ENCODE measurements at places on chromosomes 2 and 18.

- DNase-seq: no peak
These were observed 8.6 kb downstream of the SDC1 start for GRCh38 chr2:20216130-20217025.

GRCh38 chr2:168734199-168734760 lies 68.2 kb upstream of the NOSTRIN start:
- DNase-seq: no peak

DNA sequence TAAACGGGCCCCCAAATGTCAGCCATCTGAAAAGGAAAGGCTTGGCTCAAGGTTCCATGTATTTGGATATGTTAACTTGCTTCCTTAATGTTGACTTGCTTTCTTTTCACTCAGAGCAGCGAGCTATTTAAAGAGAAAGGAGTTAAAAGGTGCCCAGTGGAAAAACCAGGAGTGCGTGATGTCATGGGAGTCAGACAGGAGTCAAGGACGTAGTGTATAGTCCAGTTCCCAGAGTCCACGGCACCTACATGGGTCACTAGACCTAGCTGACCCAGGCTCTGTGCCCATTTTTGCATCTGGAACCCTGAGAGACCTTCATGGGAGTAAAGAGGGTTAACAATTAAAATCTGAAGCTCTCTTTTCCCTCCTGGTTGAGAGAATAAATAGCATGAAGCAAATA lies 19.8 kb downstream of the SLC3A1 start:
- DNase-seq: no peak

DNA sequence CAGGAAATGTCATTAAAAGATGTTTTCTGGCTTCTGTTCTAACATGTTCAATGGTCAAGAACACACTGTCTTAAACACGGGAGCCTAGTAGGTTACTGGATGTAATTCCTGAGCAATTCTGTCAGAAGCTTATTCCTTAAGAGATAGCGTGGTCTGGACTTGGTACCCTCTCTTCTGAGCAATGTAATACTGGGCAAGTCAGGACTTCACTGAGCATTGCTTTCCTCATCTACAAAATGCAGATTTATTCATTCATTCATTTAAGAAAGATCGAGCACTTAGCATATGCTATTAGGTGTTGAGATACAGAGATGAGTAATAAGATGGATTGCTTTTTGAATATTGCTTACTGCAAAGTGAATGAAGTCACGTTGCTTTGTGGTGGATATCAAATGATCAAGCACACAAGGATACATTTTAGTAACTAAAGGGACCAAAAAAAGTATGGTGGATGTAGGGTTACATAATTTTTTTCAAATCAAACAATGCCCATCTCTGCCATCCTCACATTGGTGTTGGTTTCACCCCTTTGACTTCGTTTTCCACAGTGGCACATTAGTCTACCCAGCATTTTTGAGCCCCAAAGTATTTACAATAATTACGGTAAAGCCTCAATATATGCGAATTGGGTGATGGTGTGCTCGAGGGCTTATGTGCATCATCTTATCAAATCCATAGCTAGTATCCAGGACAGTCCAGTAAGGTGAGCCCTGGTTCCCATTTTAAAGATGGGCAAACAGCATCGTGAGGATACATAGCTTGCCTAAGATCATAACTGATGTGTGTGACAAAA lies 65.3 kb downstream of the ZC3H6 start:
- DNase-seq: no peak

GRCh38 chr2:167501618-167502017 lies 613.3 kb downstream of the XIRP2 start:
- no peak for DNase-seq

GRCh38 chr18:24695168-24695567 lies 234.7 kb downstream of the HRH4 start:
- no peak for DNase-seq

DNA sequence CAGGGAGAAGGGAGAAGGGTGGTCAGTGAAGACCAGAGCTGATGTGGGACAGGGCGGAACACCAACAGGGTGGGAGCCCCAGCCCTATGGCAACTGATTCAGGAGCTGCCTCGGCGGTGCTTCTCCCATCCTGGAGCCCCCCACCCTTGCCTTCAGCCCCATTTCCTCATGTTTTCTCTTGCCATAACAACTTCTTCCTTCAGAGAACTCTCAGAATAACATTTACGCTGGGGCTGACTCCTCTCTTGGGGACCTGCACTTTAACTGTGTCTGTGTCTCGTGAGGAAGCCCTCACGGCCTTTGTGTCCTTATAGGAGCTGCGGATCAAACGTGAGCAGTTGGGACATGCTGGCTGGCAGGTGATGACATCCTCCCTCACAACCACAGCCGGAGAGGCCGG lies 116.4 kb upstream of the SNTG2 start:
- no peak for DNase-seq

DNA sequence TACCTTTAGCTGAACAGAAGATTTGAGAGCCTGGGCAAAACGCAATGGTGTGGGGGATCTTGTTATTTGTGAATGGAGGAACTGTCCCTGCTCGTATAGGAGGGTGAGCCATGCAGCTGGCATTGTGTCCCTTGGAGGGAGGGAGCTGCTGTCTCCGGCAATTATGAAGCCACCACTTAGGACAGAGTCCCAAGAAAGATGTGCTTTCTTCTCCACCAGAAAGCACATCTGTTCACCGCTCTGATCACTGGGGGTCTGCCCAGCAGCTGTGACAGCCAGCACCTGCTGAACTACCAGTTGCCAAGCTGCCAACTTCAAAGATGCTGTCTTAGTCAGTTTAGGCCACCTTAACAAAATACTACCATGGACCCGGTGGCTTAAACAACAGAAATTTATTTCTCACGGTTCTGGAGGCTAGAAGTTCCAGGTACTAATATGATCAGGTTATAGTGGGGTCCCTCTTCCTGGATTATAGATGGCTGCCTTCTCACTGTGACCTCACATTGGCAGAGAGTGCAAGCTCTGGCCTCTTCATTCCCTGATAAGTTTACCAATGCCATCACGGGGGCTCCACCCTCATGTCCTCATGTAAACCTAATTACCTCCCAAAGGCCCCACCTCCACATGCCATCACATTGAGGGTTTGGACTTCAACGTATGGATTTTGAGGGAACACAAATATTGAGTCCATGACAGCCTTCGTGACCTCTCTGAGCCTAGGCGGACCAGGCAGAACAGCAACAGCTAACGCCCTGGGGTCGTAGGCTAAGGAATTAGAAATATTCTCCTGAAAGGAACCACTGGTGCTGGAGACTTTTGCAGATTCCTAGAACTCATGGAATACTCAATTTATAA lies 148.3 kb downstream of the RHBDD1 start:
- DNase-seq: no peak

DNA sequence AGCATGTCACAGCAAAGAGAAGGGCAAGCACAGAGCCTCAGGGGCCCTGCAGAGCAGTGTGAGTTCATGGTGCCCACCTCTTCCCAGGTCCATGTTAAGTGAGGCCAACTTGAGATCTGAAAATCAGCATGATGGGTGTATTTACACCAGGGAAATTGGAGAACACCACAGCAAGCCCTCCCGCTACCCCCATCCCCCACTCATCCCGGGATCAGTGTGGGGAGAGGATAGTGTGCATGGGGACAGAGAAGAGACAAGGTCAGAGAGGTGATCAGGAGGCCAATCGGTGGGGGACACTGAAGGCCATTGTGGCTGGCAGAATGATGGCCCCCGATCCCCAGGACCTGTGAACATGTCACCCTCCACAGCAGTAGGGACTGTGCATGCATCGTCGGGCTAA lies 54.7 kb downstream of the PTGR3 start:
- no peak for DNase-seq

DNA sequence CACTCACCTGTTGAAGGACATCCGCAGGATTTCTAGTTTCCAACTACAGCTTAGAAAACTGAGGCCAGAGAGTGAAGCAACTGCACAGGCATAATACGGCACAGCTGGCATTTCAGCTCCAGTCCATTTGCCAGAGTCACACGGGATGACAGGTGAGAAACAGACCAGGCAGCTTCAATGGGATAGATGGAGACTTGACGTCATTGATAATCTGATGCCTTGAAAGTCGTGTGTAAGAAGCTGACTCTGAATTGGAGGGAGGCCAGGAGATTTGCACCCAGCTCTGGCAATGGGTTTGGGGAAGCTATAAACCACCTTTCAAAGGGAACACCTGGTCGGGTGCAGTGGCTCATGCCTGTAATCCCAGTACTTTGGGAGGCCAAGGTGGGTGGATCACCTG lies 12.4 kb upstream of the DNMT3A start:
- DNase-seq: no peak

GRCh38 chr18:48693625-48694262 lies 154.9 kb downstream of the CTIF start:
- no peak for DNase-seq

DNA sequence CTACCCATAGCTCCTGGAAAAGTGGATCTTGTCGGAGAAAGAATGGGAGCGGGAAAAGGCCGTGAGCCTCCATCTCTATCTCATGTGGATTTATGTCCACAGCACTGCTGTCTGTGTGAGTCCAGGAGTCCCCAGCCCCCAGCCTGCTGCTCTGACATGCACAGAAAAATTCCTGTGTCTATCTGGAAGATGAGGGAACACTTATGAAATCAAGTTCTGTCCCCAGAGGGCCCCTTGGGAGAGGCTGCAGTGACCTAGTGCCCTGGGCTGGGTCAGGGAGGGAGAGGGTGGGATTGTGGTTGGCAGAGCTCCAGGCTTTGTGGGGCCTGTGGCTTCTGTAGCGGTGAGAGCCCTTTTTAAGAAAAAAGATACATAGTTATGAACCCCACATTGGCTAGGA lies 37.6 kb downstream of the HJURP start:
- DNase-seq: no peak

- DNase-seq: no peak
These were observed 99.8 kb downstream of the AKAIN1 start for GRCh38 chr18:5097116-5097703.

DNA sequence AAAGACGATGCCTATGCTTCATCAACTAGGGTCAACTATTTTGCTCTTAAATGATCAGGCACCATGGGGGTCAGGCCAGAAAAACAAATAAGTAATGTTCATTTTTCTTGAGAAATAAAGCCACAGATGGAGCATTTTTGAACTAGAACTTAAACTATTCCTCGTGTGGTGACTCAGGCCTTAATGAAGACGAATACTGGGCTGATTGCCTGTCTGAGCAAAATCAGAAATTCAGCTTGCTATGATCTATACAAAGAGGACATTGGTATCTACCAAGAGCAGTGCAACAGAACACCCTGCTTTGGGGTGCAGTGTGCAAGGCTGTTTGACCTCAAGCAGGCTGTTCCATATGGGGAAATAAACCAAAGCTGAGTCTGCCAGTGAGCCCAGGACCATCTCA lies 176.0 kb downstream of the NRP2 start:
- no peak for DNase-seq

DNA sequence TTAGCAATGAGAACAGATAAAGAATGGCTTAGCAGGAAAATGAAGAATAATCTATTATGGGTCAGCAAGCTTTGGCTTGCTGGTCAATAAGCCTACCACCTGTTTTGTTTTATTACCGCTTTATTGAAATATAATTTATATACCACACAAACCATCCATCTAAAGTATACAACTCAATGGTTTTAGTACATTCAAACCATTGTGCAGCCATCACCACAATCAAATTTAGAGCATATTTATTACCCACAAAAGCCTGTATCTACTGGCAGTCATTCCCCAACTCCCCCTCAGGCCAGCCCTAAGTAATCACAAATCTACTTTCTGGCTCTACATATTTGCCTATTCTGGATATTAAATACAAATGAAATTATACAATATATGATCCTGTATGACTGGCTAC lies 17.2 kb downstream of the PPP3R1 start:
- DNase-seq: no peak

DNA sequence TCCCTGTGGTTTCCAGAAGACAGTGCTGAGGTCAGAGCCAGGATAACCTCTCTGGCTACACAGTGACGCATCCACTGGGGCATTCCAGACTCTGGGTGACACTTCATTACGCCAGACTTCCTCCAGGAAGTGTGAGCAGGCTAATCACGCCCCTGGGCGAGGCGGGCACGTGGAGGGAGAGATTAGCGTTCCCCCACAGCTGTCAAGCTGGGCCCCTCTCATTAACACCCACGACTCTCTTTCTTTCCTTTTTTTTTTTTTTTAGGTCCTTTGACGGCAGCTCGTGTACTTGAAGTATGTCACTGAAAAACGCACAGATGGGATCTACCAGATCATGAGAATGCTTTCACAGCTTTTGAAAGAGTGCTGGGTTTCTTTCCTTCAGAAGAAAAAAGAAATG lies 274.6 kb downstream of the AFF3 start:
- no peak for DNase-seq

- no peak for DNase-seq
These were observed 211.5 kb upstream of the RAB6C start for GRCh38 chr2:129768036-129768386.

DNA sequence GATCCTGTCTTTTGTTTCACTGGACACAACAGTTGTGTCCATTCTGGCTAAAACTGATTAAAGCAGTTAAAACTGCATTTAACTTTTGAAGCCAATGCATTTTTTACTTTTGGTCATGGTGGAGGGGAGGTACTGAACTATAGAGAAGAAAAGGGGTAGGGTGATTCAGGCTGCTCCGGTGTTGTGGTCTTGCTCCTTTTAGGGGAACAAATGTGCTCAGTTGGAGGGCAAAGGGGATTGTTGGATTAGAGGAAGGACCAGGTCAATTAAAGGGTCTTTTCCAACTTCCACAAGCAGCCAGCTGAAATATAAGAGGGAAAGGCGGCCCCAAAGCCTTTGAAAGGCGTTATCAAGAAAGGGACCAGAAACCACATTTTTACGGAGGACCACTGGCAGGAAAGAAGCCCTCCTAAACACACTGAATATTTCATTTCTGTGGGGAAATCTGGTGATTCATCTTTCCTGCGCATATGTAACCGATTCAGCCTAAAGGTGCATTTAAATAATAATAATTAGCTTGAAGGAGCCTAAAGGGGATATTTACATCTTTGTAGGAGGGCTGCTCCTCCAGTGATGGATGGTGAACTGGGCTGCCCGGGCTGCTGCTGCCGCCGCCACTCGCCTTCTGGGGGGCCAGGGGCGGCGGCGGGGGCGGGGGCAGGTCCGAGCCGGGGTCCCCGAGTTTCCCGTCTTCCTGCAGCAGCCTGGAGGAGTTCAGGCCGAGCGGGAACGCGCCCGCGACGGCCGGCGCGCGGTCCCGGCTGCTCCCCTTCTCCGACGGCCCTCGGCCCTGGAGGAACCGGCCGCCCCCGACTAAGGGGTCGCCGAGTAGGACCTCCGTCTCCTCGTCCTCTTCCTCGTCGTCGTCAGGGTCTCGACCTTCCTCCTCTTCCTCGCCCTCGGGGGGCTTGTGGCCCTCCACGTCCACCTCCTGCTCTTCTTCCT lies 5.2 kb downstream of the SKOR2 start:
- no peak for DNase-seq

DNA sequence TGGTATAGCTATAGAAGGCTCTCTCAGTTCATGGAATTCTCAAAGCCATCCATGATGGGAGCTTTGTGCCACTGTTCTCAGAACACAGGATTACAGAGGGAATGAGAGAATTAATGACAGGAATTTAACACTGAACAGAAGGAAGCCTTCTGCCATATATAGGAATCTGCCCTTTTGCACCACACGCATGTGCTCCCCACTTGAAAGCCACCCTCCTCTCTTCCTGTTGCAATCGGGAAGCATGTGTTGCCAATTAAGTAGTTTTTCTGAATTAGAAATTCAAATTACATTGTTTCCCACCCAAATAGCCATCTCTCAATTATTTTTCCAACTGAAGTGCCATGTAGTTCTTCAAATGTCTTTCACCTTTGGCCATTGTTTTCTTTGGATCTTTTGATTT lies 71.3 kb downstream of the C1D start:
- DNase-seq: no peak
